A549 treated with DMSO at 1 μM for 4 hours (cell line): ENCODE measurements at places on chromosomes 16 and 17. TPM values are rescaled to one million over a fixed set of nuclear protein-coding genes. Genes with fewer than 3 reads are reported as not detected.

Gene MT1G
- not detected in 5 replicates for total RNA-seq

Gene EDC4
- total RNA-seq, result 45.9 to 72.1 TPM (median 66.4 TPM) in 5 replicates

Gene CLEC19A
- total RNA-seq, result 0.10 to 0.17 TPM (median 0.15 TPM) in 5 replicates

Gene SCARF1
- total RNA-seq, result 0.16 to 0.43 TPM (median 0.24 TPM) in 5 replicates

Gene SLC5A10
- total RNA-seq, result 0.12 to 0.25 TPM (median 0.18 TPM) in 5 replicates

Gene C16orf96
- total RNA-seq, result not detected in 5 replicates
